ENCODE measurements at places on chromosomes 16 and 17.

DNA sequence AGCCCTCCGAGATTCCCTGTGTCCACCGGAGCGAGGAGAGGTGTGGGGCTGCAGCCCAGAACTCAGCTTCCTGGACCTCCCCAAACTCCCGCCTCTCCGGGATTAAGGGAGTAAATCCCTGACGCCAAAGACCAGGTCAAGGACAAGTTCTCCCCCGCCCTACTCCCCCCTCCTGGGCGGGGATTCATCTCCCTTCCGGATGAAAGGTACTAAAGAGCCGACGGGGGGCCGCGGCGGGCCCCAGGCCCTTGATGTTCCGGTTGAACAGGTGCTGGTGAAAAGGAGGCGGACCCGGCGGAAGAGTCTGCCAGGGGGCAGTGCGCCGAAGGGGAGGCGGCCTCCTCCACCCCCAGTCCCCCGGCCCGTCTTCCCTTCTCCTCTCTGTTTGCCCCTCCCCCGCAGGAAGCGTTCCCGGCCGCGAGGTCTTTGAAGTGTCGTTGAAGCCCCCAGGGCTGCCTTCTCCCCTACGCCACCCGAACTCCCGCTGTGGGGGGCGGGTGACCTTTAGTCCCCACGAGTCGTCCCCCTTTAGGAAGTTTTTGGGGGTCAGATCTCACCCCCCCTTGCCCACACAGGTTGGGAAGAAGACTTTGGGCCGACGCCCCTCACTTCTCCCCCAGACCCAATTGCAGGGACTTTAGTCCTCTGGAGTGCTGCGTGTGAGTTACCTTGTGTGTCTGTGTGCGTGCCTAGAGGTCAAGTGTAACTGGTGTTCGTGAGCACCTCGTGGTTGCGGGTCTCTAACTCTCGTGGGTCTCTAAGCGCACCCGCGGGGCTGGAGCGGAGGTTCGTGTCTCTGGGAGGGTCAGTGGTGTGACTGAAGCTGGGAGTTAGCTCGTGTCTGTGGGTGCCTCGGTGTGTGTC lies 1.1 kb upstream of the MLLT6 start:
- peak; percentile 50 for DNase-seq

DNA sequence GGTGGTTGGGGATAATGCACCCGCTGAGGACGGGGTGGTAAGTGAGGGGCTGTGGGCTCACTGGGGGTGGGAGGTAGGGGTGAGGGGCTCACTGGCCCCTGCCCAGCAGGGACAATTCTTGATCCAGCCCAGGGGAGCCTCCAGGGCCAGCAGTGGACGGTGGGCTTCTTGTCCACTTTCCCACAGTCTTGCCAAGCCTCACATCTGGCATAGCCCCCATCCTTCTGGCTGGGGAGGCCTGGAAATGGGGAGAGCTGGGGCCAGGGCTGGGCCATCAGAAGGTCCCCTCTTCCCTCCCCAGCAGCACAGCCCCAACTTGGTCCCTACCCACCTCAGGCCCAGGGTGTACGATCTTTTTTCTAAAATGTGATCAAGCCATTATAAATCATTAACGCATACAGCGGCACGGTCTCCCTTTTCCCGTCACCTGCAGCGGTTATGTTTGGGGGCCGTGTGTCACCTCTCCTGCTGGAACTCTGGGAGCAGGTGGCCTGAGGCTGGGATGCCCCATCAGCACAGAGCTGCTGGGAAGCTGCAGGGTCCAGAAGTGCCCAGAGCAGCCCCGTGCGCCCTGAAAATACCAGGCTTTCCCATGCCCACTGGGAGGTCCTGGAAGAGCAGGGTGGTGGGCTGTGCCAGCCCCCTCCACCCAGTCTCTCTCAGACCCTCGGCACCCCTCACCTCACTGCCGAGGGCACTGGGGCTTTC lies 7.2 kb upstream of the SETD6 start:
- no peak for DNase-seq

DNA sequence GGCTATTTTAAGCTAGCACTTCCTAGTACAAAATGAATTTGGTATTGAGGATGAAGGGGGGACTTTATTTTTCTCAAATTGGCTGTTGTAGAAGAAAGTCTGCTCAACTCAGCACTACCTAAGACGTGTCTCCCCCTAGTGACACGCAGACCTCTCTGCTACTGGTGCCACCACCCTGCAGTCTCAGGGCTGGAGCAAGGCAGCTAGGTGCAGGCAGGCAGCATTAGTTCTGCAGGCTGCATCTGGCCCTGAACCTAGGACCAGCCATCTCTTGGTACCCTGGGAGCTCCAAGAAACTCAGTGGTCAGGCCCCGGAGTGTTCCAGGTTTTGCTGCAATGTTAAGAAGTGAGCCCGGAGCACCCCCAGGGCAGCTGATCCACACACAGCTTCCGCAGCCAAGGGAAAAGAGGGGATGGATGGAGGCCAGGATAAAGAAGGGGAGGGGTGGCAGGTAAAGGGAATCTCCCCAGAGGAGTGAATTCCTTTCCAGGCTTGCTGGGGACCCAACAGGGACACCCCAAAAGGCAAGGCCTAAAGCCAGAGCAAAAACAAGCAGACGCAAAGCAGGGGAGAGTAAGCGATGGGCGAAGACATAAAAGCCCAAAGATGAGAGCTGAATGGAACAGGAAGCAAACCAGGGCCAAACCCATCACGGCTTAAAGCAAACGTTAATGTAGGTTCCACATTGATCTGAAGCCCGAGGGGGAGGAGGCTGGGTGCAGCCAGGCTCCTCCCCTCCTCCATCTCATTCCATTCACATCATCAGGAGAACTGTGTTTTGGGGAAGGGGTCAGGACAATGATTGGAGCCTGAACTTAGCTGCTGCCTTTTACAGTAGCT lies 200.5 kb downstream of the ZFHX3 start:
- no peak for DNase-seq

GRCh38 chr17:68790492-68790891 lies 164.7 kb downstream of the ABCA8 start:
- DNase-seq = no peak

- DNase-seq = no peak
Measured at GRCh38 chr17:12727881-12728280, 61.4 kb upstream of the ARHGAP44 start.

DNA sequence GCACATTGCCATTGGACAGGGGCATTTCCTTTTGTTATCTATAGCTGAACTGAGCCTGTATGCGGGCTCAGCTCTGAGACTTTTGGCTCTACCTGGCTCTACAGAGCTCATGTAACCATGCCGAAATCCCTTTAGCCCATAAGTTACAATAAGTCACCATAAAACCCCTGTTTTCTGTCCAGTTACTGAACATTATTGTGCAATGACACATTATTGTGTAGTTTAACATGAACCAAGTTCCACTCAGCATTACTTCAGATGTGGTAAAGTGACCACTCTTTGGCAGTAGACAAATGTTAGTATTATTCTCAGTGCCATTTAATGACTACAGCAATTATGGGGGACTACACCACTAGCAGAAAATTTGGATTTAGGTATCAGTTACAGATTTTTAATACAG lies 65.4 kb upstream of the RASL10B start:
- no peak for DNase-seq

GRCh38 chr16:81143921-81144471 lies 47.8 kb upstream of the GCSH start:
- DNase-seq = no peak

- no peak for DNase-seq
Measured at GRCh38 chr16:75143941-75144340, 4.4 kb upstream of the ZFP1 start.

GRCh38 chr17:40325156-40326013 lies 16.4 kb downstream of the RARA start:
- DNase-seq = no peak

GRCh38 chr17:69460963-69461922 lies 46.7 kb downstream of the MAP2K6 start:
- no peak for DNase-seq

DNA sequence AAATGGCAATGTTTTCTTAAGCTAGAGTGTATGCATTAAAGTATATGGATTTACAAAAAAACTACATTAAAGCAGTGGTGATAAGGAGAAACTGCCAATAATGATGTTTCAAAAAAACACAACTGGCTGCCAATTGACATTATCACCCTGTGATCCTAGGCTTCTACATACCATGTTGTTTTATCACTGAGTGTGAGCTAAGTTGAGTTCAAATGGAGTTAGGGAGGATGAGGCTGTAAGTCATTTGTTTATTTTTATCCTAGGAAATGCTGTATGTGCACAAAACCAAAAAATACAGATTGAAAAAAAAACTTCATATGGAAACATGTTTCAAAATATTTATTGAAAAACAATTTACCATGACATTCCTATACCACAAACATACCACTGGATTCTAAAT lies 22.9 kb downstream of the CHCT1 start:
- DNase-seq = no peak

GRCh38 chr16:2977440-2977839 lies 2.8 kb downstream of the PKMYT1 start:
- no peak for DNase-seq

DNA sequence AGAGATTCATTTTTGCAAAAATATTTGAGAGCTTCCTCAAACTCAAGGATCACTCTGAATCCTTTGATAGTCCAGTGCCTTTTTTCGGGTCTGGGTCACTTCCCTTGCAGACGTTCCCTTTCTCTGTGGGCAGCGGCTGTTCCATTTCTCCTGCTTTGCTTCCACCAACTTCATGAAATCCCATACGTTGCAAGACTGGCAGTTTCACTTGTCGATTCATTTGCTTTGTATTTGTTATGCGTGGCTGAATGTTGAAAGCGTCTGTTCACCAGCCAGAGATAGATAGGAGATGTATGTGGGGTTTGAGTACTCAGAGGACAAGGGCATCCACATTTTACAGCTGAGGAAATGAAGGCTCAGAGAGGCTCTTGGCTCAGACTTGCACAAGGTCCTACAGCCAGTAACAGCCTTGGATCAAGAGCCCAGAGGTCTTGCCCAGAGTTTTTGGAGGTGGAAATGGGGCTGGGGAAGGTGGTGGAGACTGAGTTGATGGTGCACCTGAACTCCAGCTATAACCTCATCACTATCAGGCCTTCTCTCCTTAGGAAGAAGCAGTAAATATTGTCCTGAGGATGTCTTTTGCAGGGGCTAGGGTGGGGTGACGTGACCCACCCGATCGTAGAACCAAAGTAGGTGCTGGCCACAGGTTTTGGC lies 1.3 kb upstream of the CCDC102A start:
- DNase-seq = no peak

- no peak for DNase-seq
Measured at GRCh38 chr16:89281189-89281577, 63.7 kb downstream of the ZNF778 start.

GRCh38 chr16:67244387-67245185 lies 2.7 kb downstream of the FHOD1 start:
- no peak for DNase-seq
